IMR-90 (cell line): ENCODE measurements at places on chromosomes 1 and 21. TPM values are rescaled to one million over a fixed set of nuclear protein-coding genes. Genes with fewer than 3 reads are reported as not detected.

DNA sequence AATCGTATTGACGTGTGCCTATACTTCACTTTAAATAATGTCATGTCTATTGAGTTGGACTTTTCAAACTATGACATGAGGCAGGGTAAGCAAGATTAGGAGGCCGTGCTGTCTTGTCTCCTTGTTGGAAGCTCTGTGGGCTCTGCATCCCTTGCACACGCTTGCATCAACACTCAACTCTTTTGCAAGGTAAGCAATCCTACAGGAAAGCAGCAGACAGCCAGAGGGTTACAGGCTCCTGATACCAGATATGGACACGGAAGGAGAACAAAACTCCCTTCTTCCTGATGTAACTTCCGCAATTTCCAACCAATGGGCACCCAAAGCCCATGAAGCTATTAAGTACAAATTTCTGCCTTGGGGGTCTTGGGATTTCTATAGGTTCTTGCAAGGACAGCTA is 1520.7 kb upstream of the B3GALT2 start:
- DNase-seq = no peak

GRCh38 chr1:111735858-111736544 is 3.2 kb downstream of the INKA2 start:
- peak; percentile 47 for DNase-seq

DNA sequence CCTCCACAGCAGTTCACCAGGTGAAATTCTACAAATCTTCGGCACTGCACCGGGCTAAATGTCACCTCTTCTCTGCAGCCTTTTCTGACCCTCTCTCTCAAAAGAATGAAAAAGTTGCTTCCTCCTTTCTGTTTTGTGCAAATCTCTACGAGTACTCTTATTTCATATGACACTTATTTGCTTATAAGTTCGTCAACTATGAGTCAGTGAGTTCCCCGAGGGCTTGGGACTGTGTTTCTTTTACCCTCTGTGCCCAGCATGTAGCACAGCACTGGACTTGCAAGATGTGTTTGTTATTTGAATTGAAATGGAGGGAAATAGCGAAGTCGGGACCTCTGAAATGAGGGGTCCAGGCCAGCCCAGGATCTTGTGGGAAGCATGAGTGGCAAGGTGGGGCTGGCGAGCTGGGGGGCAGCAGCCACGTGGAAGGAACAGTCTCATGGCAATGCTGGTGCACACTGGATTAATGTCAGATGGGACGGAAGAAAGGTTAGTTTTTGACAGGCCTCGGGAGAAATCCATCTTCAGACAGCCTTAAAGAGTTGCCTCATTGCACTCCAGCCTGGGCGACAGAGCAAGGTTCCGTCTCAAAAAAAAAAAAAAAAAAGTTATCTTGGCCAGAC is 6.2 kb downstream of the SLC6A9 start:
- DNase-seq = no peak

DNA sequence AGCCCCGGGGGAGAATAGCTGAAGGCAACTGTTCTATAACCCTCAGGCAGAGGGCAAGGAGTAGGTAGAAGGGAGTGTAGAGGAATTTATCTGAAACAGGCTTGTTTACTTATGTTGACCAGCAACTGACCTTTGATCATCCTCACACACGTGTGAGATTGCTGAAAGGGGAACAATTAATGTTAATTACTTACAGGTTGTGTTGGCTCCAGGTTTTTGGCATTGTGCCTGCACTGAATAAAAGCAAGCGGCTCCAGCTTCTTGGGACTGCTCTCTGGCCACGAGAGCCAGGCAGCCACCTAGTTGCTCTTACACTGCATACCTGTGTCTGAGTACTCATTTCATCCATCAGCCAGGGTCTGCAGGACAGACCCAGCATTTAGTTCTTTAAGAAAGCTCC is 41.3 kb upstream of the ARHGEF10L start:
- DNase-seq = no peak

DNA sequence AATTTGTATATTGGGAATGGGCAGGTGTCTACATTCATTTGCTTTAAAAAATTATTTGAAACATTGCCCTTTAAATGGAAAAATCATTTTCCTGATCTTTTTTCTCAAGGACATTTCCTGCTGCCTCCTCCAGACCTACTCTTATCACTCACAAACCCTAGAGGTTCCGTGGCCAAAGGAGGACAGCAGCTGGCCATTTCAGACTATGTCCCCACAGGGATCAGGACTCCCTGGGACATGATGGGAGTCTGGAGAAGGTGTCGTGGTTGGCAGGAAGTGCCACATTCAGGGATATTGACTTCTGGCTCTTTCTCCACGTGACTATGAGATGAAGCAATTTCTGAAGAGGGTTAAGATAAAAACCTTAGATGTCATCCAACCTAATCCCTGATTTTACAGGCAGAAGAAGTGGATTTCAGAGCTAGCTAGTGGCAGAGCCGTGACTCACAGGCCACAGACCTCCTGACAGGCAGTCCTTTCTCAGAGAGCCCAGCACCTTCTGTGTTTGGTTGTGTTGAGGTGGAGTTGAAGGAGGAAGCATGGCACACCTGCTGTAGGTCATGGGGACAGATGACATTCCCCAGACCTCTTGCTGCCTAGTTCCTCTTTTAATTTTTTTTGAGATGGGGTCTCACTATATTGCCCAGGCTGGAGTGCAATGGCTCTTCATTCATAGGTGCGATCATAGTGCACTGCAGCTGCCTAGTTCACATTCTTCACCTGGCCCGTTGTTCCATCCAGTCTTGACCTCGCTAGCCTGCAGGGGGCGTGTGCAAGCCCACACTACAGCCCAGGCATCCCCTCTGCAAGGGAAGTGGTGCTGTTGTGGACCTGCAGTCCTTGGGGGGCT is 25.5 kb upstream of the IL10 start:
- no peak for DNase-seq

DNA sequence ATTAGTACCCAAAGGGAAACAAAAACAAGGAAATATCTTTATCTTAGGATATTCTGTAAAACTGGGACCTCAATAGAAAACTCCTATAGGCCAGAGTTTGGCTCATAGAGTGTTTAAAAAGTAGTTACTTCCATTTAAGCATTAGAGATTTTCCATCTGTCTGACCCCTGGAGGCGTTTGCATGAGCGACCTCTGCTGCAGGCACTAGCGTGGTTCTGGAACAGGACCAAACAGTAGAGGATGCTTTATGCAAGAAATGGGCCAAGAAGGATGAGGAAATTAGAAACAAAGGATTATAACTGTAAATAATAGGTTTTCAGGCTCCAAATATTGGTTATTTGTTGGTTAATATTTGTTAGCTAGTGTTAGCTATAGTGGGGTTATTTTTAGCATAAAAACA is 5.7 kb downstream of the ZBTB40 start:
- DNase-seq = peak; percentile 48

- DNase-seq = no peak
Measured at GRCh38 chr1:117051224-117052064, 8.7 kb upstream of the TTF2 start.

GRCh38 chr21:28429161-28429560 is 563.5 kb downstream of the LTN1 start:
- peak; percentile 63 for DNase-seq

PPFIA4 gene
- total RNA-seq = 3.6 and 5.4 TPM in 2 replicates

GRCh38 chr1:196059210-196059609 is 549.0 kb downstream of the KCNT2 start:
- no peak for DNase-seq

- DNase-seq = no peak
Measured at GRCh38 chr1:154784924-154785531, 85.1 kb downstream of the KCNN3 start.

CHI3L2 gene
- 0.18 TPM in 1 of 2 replicates, not detected in the other for total RNA-seq

GPR153 gene
- total RNA-seq = 1.7 and 1.8 TPM in 2 replicates
